Sigmoid colon (tissue), 7 donors: ENCODE measurements at places on chromosomes 12 and 14. TPM values are rescaled to one million over a fixed set of nuclear protein-coding genes. Genes with fewer than 3 reads are reported as not detected.

DNA sequence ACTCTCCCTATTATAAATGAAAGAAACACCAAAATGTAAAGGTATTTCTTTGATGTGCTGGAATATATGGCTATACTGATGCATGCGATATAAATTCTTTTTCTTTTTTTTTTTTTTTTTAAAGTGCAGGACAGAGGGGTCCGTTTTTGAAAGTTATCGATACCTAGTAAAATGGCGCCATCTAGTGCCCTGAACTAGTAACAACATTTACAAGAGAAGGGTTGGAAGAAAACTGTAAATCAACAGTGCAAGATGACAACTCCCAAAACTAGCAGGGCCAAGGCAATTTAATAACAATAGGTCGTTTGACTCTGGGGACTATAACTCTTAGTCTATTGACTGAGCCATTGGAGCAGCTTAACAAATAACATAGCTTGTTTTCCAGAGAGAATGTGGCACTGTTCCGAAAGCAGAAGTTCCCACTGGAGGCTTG lies 137.7 kb downstream of the SPTSSA start:
- H3K27ac ChIP-seq: no peak overlapping the region
- H3K4me3 ChIP-seq: no peak overlapping the region
- H3K4me1 ChIP-seq: no peaks in the 10 kb centered on the region
- no peak for DNase-seq

DNA sequence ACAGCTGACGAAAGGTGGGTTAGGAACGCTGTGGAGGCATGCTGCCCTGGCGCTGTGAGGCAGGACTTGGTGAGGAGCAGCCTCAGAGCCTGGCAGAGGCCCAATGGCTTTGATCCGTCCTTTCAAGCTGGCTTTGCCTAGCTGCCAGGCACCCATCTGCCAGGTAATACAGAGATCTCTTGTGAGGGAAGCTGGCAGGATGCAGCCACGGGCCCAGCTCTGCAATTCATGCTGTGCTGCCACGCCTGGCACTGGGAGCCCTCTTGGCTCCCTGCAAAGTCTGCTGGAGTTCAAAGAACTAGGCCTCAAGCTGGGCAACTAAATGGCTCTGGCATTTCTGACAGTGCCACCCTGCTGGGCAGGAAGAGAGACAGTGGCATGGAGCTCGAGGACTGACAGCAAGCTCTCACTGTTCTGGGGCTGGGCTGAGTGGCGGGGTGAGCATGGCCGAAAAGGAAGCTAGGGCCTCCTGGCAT lies 18.7 kb downstream of the IQSEC3 start:
- no peak overlapping the region for H3K4me3 ChIP-seq
- H3K27ac ChIP-seq: no peak overlapping the region
- H3K27me3 ChIP-seq: peaks cover 39% of the 10 kb centered on the region

- no peaks in the 10 kb centered on the region for H3K27me3 ChIP-seq
- H3K4me3 ChIP-seq: no peak overlapping the region
- no peaks in the 10 kb centered on the region for H3K36me3 ChIP-seq
- no peaks in the 10 kb centered on the region for H3K4me1 ChIP-seq
- no peak for DNase-seq
Observed at GRCh38 chr12:80805106-80805505, 88.4 kb downstream of the MYF5 start.

GRCh38 chr12:68673788-68674187 lies 13.0 kb upstream of the NUP107 start:
- no peak overlapping the region for H3K4me3 ChIP-seq
- H3K4me1 ChIP-seq: no peaks in the 10 kb centered on the region
- H3K27me3 ChIP-seq: no peaks in the 10 kb centered on the region
- no peak for DNase-seq
- no peak overlapping the region for H3K27ac ChIP-seq

- H3K4me3 ChIP-seq: no peak overlapping the region
- H3K4me1 ChIP-seq: peaks cover 14% of the 10 kb centered on the region
Observed at GRCh38 chr14:99136047-99136400, 136.0 kb downstream of the BCL11B start.

DNA sequence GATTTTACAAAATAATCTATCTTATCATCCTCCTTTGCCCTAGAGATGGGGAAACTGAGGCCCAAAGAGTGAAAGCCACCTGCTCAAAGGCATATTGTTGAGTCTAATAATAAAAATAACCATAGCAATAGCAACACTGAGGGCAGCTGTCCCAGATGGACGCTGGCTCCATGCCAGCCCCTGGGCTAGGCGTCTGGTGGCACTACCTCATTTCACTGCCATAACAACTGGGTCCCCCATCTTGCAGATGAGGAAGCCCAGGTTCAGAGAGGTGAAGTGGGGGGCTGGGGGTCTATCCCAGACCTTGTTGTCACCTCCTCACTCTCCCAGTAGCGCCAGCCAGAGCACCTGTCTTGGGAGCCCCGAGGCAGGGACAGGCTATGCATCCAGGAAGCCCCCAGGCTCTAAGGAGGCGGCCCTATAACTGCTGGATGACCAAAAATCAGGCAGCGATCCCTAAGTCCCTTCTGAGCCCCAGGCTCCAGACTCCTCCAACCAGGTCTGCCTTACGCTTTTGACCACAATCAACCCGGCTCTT lies 12.8 kb downstream of the BDKRB2 start:
- H3K4me1 ChIP-seq: peaks cover 12% of the 10 kb centered on the region
- H3K36me3 ChIP-seq: no peaks in the 10 kb centered on the region
- no peak overlapping the region for H3K27ac ChIP-seq
- no peak overlapping the region for H3K4me3 ChIP-seq
- no peak for DNase-seq
- H3K27me3 ChIP-seq: no peaks in the 10 kb centered on the region

DNA sequence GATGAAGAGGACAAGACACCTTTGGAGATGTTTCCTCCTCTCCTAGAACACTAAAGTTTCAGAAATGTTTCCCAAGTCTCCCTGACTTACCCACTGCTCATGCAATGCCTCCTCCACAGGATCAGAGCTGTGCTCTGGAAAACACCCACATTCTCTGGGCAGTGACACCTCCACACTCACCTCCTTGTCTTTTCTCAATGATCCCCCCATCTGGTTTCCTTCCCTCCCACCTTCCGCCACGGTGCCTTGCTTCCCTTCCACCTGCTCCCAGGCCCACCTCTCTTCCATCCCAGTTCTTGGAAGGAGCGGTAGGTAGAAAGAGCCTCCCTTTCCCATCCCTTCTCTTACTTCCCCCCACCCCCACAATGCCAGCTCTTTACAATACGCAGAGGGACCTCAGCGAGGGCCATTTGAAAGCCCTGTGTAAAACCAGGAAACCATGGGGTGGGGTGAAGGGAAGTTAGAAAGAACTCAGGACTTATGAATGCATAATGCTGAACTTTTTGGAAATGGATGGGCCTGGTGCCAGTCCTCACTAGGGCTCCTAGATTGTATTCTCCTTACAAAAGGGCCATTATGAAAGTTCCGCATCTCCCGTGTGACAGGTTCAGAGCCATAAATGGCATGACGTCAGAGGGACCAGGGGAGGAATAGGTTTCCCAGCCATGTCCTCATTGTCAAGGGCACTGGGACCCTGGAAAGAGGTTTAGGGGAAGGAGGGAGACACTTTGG lies 12.8 kb downstream of the FBLN5 start:
- H3K27ac ChIP-seq: peak overlapping the region; percentile 29
- DNase-seq: peak; percentile 67
- H3K4me1 ChIP-seq: no peaks in the 10 kb centered on the region
- no peak overlapping the region for H3K4me3 ChIP-seq
- H3K36me3 ChIP-seq: no peaks in the 10 kb centered on the region

- H3K27ac ChIP-seq: peak overlapping the region; percentile 72
- no peaks in the 10 kb centered on the region for H3K36me3 ChIP-seq
- H3K27me3 ChIP-seq: no peaks in the 10 kb centered on the region
- DNase-seq: no peak
- peaks cover 38% of the 10 kb centered on the region for H3K4me1 ChIP-seq
- H3K4me3 ChIP-seq: no peak overlapping the region
Observed at GRCh38 chr14:68308726-68309520, 483.9 kb downstream of the ZFP36L1 start.

GRCh38 chr14:72243309-72244293 lies 311.4 kb downstream of the RGS6 start:
- H3K27me3 ChIP-seq: no peaks in the 10 kb centered on the region
- H3K27ac ChIP-seq: no peak overlapping the region
- H3K4me3 ChIP-seq: no peak overlapping the region
- H3K36me3 ChIP-seq: no peaks in the 10 kb centered on the region
- DNase-seq: no peak

DNA sequence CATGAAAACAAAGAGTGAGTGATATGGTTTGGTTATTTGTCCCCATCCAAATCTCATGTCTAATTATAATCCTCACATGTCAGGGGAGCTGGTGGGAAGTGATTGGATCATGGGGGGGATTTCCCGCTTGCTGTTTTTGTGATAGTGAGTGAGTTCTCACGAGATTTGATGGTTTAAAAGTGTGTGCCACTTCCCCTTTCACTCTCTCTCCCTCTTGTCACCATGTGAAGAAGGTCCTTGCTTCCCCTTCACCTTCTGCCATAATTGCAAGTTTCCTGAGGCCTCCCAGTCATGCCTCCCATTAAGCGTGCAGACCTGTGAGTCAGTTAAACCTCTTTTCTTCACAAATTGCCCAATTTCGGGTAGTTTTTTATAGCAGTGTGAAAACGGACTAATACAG lies 2.1 kb upstream of the ATXN7L3B start:
- no peaks in the 10 kb centered on the region for H3K36me3 ChIP-seq
- no peak for DNase-seq
- H3K27ac ChIP-seq: no peak overlapping the region
- H3K4me3 ChIP-seq: no peak overlapping the region

GRCh38 chr12:123043536-123044001 lies 63.1 kb downstream of the ARL6IP4 start:
- no peak overlapping the region for H3K4me3 ChIP-seq
- peaks cover 47% of the 10 kb centered on the region for H3K4me1 ChIP-seq
- no peaks in the 10 kb centered on the region for H3K27me3 ChIP-seq
- no peaks in the 10 kb centered on the region for H3K36me3 ChIP-seq

DNA sequence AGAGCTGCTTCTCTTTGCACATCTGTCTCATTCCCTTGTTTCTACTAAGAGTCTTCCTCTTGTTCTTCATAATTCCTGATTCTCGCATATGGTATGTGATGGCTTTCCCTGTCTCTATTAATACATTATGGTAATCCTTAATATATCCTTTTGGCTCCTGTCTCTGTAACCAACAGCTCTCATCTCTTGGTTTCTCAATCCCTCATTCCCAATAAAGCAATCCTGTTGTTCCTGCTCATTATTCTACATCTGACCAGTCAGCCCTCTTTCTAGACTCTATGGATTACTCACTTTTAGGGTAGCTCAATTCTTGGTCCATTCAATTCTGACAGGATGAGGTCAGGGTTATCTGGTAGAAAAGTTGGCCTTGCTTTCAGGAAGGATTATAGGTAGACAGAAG lies 349.9 kb downstream of the LRIG3 start:
- no peaks in the 10 kb centered on the region for H3K4me1 ChIP-seq
- DNase-seq: no peak
- H3K27me3 ChIP-seq: no peaks in the 10 kb centered on the region

- no peak for DNase-seq
- H3K4me1 ChIP-seq: no peaks in the 10 kb centered on the region
- no peaks in the 10 kb centered on the region for H3K36me3 ChIP-seq
- H3K27ac ChIP-seq: no peak overlapping the region
- H3K4me3 ChIP-seq: no peak overlapping the region
Observed at GRCh38 chr14:81303258-81303935, 82.6 kb upstream of the GTF2A1 start.

DNA sequence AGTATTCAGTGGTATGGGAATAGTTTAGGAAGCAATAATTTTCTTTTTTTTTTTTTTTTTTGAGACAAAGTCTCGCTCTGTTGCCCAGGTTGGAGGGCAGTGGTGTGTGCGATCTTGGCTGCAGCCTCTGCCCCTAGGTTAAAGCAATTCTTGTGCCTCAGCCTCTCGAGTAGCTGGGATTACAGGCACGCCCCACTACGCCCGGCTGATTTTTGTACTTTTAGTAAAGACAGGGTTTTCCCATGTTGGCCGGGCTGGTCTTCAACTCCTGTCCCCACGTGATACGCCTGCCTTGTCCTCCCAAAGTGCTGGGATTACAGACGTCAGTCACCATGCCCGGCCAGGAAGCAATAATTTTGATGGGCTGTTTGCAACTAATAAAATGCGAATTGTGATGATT lies 62.1 kb downstream of the ATG14 start:
- no peaks in the 10 kb centered on the region for H3K36me3 ChIP-seq
- H3K27me3 ChIP-seq: no peaks in the 10 kb centered on the region
- no peak for DNase-seq
- H3K27ac ChIP-seq: no peak overlapping the region
- H3K4me1 ChIP-seq: no peaks in the 10 kb centered on the region

DNA sequence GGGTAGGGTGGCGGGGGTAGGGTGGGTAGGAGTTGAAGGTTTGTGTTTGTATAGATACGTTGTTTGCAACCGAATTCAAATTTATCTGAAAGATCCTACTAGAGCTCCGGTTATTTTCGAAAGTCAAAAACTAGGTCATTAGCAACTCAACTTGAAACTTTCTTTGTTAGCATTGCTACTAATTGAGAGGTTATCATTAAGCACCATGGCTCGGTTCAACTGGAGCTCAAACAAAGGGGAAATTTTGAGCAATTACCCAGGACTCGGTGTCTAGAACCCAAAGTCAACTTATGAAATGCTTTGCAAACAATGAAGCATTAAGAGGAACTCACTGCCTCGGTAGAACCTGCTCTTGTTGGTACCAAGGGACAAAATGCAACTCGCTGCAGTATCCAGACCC lies 207.7 kb downstream of the BCAT1 start:
- no peak overlapping the region for H3K4me3 ChIP-seq
- no peaks in the 10 kb centered on the region for H3K27me3 ChIP-seq
- no peaks in the 10 kb centered on the region for H3K4me1 ChIP-seq
- H3K27ac ChIP-seq: no peak overlapping the region

DNA sequence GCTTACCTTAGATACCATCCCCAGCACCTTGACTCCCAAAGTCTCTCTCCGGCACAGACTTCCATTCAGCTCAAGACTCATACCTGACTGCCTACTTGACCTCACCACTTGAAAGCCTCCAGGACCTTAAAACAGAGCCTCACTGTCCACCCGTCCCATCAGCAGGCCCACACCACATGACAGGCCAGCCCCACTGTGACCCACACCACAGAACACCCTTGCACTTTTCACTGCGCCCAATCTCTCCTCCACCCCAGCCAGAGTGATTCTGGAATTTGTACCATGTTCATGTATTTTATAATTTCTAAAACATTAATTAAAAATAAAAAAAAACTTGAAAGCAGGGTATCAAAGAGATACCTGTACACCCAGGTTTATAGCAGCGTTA lies 28.0 kb upstream of the PLEKHG6 start:
- no peaks in the 10 kb centered on the region for H3K36me3 ChIP-seq
- H3K4me1 ChIP-seq: peaks cover 26% of the 10 kb centered on the region
- H3K27ac ChIP-seq: no peak overlapping the region
- DNase-seq: no peak

SLC6A15 gene
- total RNA-seq: 1.8 TPM

SIX1 gene
- total RNA-seq: not detected

ERO1A gene
- 24.3 TPM for total RNA-seq

VSIG10 gene
- 24.3 TPM for total RNA-seq

ADAM20 gene
- total RNA-seq: 4.4 TPM

SDR9C7 gene
- not detected for total RNA-seq
